Right cardiac atrium (tissue), 5 donors: ENCODE measurements at places on chromosomes 11 and 22. TPM values are rescaled to one million over a fixed set of nuclear protein-coding genes. Genes with fewer than 3 reads are reported as not detected.

DNA sequence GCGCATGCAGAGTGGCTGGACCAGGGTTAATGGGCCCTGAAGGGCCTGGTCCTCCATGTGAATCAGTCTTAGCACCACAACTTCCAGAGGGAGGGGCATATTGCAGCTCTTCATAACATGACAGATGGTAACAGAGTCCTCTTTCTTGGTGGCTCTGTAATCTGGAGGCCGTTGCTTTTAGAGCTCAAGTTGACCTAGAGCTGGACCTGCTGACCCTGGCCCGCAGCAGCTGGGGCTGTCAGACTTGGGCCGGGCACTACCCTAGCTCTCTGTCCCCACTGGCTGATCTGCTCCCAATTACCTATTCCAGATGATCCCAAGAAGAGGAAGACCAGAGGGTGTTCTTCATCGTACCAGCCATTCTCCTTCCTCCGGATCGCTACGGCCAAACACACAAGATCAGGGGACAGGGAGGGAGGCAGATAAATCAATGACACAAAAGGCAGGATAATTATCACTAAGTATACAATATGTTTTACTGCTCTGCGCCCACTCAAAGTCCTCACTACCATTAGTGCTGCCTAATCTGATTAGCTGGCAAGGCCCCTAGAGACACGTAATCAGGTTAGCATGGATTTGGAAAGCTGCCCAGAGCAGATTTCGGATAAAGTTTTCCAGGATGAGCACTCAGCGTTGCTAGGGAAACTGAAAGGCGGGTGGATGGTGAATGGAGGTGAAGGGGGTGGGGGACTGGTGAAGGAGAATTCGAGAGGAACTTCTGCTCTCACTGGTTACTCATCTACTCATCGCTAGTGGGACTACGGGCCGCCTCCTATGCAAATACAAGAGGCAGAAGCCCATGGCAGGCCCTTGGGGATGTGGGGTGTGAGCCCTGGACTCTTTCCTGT, 64.5 kb upstream of the PHOX2A start:
- DNase-seq, result no peak

The OR4S1 gene
- total RNA-seq, result not detected

The NEFH gene
- total RNA-seq, result 0.43 TPM

GRCh38 chr11:17208257-17208999, 642 bp upstream of the PIK3C2A start:
- DNase-seq, result no peak

The MCAM gene
- total RNA-seq, result 108 TPM

GRCh38 chr22:22035203-22035602, 52.6 kb upstream of the TOP3B start:
- no peak for DNase-seq

DNA sequence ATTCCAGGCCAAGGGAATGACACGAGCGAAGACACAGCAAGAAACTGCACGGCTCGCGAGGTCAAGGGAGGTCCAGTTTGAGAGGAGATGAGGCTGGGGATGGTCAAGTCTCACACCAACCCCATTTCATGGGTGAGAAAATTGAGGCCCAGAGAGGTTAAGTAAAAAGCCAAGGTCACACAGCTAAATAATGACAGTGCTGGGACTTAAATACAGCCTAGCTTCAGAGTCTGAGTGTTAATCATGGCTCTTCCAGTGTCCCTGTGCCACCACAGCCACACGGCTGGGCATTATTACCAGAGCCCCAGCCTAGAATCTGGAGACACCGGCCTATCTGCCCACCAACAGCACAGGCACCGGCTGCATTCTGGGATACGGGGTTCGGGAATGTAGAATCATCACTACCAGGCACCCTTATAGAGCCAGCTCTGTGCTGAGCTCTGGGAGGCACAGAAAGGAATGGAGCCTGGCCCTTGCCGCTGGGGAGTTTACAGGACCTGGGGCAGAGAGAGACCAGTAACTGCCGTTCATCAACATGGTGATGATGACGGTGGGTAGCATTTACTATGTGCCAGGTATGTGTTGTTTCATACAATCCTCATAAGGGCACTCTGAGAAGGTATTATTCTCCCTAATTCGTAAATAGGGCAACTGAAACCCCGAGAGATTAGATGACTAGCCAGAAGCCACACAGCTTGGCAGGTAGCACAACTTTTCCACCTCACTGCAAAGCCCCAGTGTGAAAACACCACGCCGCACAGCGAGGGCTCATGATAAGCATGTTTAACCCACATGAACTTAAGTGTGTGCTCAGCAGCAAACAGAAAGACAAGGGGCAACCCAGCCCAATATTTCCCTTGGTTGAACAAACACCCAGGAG, 51.8 kb downstream of the CD6 start:
- no peak for DNase-seq

The DEPDC7 gene
- total RNA-seq, result 0.62 TPM

- no peak for DNase-seq
These were observed 4.9 kb downstream of the HTATIP2 start for GRCh38 chr11:20368438-20368837.

DNA sequence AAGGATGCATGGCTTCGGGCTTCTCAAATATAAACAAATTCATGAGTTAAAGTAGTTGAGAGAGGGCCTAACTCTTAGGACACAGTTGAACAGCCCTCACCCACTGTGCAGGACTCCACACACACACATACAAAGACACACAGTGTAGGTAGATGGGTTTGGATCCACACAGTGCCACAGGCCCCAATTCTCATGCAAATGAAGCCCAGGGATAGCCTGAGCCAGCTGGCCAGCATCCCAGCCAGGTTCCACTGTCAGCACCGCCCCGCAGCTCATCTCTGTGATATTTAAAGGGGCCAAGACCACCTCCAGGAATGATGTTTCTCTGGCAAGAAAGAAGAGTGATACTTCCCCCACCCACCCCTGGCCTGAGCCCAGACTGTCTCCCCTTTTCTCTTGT, 11.7 kb downstream of the SLC35C1 start:
- DNase-seq, result no peak

The CNGA4 gene
- not detected for total RNA-seq

GRCh38 chr11:126182787-126183445, 28.5 kb downstream of the RPUSD4 start:
- DNase-seq, result no peak

- DNase-seq, result no peak
These were observed 29.1 kb upstream of the RFPL3 start for GRCh38 chr22:32328306-32329201.

The LRRC56 gene
- 0.59 TPM for total RNA-seq
